ENCODE measurements at places on chromosomes 1 and 21. TPM values are rescaled to one million over a fixed set of nuclear protein-coding genes. Genes with fewer than 3 reads are reported as not detected.

DNA sequence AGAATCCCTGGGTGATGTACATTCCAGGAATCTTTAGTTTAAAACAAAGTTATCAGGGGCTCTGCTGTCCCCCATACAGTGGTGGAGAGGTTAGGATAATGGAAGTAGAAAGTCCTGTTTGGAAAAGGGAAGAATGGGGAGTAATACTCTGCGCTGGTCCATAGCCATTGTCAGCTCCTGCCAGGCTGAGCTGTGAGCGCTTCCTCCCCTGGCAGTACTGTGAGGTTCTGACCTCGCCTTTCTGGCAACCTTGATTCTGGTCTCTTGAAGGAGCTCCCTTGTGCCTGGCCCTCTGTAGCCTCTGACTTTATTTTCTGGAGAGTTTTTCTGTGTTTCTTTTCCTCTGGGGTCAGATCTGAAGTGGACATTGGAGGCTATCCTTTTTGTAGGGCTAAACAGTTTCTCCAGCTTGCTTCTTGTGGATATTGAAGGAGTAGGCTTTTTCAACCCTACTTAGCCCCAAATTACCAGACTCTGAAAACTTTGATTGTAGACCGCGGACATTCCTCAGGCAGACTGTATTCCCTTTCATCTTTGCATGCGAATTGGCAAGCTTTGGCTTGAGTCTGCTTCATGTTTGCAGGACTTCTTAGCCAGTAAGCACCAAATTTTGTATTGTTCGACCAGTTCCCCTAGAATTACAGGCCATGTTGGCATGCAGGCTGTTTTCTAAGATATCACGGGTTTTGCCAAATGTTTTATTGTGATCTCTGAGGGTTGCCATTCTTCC is 13.8 kb downstream of the UBE4B start:
- no peak for DNase-seq

DNA sequence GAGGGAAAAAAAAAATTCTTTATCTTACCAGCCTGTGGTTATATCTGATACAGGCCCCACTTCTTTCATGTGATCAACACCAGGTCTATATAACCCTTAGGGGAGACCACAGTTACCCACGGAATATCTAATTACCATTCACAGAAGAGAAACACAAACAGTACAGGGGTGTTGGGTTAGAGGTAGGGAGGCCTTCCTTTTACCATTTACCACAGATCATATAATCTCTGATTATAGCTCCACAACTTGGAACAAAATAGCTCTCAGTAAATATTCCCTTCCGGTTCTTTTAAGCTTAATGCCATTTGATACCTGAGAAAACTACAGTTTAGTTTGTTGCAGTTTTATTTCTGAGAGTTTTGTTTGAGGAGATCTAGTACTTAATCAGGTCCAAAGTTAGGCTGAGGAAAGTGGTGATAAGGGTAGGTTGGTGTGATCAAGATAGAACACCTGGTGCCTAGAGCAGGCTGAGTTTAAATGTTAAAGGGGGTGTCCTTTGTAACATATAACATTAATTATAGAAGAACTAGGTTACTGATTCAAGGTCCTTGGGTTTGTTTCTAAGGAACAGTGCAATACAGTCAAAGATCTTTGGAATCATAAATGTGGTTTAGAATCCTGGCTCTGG is 14.1 kb downstream of the EPB41 start:
- DNase-seq = no peak

DNA sequence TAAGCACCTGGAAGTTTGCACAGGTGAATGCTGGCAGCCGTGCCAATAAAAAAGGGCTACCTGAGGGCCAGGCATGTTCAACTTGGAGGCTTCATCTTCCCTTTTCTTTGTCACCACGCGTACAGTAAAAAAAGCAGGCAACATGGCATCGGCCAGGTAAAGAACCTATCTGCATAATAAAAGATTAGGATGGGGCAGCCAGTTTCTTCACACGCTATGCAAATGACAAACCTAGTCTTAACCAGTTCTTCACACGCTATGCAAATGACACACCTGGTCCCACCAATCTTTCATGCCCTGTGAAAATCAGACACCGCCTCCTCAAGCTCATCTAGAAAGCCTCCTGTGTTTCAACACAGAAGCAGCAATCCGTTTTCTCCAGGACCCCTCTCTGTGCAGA is 413.4 kb downstream of the HLX start:
- no peak for DNase-seq

- DNase-seq = no peak
These were observed 58.7 kb downstream of the ACP6 start for GRCh38 chr1:147611586-147611985.

DNA sequence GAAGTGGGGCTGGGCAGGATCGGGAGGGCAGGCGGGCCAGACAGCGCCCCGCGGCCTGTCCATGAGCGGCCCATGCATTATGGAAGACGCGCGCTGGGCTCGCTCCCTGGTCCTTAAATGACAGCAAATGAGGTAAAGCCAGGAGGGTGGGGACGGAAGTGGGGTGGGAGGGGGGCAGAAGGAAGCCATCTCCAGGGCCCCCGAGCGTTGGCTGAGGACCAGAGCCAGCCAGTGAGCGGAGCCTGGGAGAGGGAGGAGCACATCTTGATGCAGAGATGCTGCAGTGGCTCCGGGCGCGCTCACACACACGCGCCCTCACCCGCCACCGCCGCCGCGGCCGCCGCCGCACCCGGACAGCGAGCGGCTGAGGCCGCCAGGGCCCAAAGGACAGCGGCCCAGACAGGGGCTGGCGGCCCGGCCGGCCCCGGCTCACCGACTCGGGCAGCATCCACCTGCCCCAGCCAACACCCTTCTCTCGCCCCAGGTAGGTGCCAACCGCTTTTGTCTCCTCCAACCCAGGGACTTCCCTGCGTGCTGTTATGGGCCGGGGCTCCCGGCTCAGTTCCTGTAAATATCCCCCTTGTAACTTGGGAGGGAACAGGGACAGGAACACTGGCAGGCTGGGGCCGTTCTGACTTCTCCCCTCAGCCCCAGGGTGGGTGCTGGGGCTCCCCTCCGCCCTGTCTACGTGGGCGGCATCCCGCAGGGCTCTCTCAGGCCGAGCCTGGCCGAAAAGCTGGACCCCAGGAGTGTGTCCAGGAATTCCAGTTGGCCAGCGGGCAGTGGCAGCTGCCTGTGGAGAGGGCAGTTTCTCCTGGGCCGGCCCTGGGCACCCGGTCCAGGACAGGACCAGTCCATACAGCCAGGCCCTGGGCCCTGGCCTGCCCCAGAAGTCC is at the start of gene CNTN2:
Gene CNTN2 (plus strand): TSS at position 302 of the 896 bp plus-strand sequence. CDS start 9,974 bp downstream, outside the sequence.
- no peak for DNase-seq

GRCh38 chr1:66435541-66435940 is 98.4 kb upstream of the SGIP1 start:
- no peak for DNase-seq

- DNase-seq = no peak
These were observed 78.2 kb upstream of the COA6 start for GRCh38 chr1:234295068-234295467.

- DNase-seq = no peak
These were observed 48.1 kb upstream of the FOXO6 start for GRCh38 chr1:41312991-41313645.

DNA sequence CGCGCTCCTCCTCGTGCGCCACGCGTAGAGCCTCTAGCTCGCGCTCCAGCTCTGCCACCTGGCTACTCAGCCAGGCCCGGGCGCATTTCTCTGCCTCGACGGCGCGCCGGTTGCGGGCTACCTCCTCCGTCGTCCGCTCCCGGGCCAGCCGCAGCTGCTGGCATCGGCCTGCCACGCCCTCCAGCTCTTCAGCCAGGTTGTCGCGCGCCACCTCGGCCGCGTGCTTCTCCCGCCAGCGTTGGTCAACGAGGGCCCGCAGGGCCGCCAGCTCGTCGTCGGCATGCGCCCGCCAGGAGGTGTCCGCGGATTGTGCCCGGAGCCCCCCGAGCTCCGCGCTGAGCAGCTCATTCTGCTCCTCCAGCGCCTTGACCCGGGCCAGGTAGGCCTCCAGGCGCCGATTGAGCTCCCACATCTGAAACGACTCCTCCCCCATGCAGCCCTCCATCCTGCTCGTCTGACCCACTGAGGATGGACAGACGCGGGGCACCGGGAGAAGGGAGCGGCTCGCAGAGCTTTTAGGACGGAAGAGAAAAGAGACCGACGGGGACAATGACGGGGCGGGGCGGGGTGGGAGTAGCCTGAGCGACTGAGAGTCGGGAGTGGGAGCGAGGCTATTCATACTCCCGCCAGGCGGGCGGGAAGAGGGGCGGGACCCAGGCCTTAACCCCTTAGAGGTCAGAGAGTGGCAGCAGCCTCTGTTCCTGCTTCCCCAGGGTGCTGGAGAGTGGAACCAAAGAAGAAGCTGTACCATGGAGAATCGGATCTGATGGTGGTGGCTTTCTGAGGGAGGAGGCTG is at the start of gene NES:
Gene NES (minus strand): TSS at position 588 of the 796 bp plus-strand sequence. CDS start 143 bp downstream, at position 445.
- DNase-seq = no peak

- no peak for DNase-seq
These were observed 16.3 kb downstream of the TLR5 start for GRCh38 chr1:223126741-223127140.

- DNase-seq = no peak
These were observed 351.3 kb upstream of the SGIP1 start for GRCh38 chr1:66182551-66183178.

- no peak for DNase-seq
These were observed 1031.5 kb upstream of the ADGRL2 start for GRCh38 chr1:80769208-80769750.

DNA sequence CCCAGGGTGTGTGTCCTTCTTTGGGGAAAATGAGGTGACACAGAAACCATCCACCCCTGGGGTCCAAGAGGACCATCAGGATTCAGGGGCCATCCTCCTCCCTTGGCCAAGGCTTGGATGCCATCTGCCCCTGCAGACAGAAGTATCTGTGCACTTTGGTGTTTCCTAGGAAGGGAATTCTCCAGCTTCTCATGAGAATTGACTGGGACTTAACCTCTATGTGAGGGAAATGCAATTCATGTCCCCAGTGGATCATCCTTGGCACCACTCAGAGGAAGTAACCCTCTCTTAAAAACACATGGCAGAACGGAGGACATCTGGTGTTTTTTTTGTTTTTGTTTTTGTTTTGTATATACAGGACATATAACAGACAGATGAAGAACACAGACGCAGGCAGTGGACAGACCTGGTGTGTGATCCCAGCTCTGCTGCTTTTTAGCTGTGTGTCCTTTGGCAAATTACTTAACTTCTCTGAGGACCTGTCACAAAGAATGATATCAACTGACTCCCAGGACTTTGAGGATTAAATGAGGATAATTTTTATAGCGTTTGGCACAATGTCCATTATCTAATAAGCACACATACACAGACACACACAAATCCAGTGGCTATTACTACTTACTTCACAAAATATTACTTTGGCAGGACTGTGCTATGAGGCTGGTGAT is 3.8 kb downstream of the TNN start:
- DNase-seq = no peak

- DNase-seq = no peak
These were observed 136.7 kb downstream of the TLR5 start for GRCh38 chr1:223006371-223006770.

- no peak for DNase-seq
These were observed 82.6 kb downstream of the NENF start for GRCh38 chr1:212515329-212515760.

GRCh38 chr1:234413990-234414389 is 40.7 kb downstream of the COA6 start:
- DNase-seq = no peak

DNA sequence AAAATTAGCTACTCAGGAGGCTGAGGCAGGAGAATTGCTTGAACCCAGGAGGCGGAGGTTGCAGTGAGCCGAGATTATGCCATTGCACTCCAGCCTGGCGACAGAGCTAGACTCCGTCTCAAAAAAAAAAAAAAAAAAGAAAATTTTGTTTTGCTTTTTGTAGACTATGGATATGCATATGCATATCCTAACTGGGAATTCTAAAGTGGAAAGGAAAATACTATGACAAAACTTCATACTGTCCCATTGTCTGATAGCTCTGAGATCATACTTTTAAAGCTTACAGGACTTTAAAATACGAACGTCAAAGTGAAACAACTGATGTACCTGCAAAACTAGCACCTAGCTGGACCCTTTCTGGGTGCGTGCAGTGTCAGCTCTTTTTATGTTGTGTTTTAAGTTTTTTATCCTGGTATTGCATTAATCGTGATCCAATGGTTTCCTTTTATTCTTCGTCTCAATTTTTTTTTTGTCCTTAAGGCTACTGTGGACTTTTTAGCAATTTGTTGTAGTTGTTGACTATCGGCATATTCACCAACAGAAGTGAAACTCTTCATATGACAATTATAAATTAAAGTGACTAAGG is 19.2 kb downstream of the SPRTN start:
- no peak for DNase-seq

DNA sequence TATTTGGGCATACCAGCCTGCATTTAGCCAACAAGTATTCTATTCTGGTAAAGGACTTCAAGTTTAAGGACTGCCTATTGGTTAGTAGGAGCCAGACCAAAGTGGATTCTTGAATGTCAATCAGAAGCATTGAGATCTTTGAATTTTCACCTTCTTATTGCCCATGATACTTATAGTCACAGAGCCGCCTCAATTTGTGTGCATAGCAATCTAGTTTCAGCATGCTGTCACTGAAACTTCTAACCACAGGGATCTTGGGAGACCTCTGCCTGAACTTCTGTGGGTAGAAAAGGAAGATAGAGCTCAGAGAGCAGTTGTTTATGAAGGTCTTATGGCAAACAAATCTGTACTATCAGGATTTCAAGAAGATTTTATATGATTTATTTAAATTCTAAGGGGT is 501.4 kb upstream of the USP24 start:
- DNase-seq = no peak

- DNase-seq = no peak
These were observed 226.8 kb downstream of the LMX1A start for GRCh38 chr1:165129568-165130164.

DNA sequence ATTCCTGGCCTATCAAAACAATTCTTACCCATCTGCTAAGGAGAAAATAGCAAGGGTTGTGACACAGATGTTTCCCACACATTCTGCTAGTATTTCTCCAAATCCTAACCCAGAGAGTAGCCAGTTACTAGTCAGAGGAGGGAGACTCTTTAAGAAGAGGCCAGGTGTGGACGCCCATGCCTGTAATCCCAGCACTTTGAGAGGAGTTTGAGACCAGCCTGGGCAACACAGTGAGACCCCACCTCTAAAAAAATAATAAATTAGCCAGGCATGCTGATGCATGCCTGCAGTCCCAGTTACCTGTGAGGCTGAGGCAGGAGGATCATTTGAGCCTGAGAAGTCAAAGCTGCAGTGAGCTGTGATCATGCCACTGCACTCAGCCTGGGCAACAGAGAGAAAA is 28.6 kb downstream of the NVL start:
- no peak for DNase-seq

The ZNF697 gene
- total RNA-seq = 6.8 TPM

The HMGN2 gene
- 479 TPM for total RNA-seq

The TFF3 gene
- total RNA-seq = 1.0 TPM

The DTL gene
- total RNA-seq = 31.5 TPM

The TNFRSF8 gene
- 0.35 TPM for total RNA-seq

The KAZN gene
- 5.7 TPM for total RNA-seq

The CFAP74 gene
- total RNA-seq = not detected

The CNKSR1 gene
- 14.8 TPM for total RNA-seq

The C1orf167 gene
- not detected for total RNA-seq

The SPRR3 gene
- not detected for total RNA-seq

The CFHR2 gene
- not detected for total RNA-seq

The OR10J1 gene
- not detected for total RNA-seq

The KCNJ15 gene
- total RNA-seq = 40.8 TPM

The OPTC gene
- total RNA-seq = not detected

The FOXD2 gene
- not detected for total RNA-seq

Data from epithelial cell of proximal tubule (primary cell).